ENCODE measurements at places on chromosomes 3 and 15.

DNA sequence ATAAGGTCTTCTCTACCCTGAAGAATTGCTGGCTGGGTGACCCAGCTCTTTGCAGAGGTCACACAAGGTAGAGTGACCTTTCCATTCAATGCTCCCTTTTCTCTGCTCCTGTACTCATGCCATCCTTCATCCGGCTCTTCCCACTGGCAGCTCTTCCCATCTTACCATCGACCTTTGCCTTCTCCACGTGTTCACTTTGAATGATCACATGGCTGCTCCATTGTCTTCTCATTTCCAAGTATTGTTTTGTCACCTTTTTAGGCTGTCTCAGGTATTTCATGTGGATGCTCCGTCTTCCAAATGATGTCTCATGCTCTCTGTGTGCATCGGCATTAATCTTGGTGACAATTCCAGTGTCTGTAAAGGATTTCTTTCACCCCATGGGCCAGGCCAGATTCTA lies 76.6 kb upstream of the ONECUT1 start:
- no peak for DNase-seq

DNA sequence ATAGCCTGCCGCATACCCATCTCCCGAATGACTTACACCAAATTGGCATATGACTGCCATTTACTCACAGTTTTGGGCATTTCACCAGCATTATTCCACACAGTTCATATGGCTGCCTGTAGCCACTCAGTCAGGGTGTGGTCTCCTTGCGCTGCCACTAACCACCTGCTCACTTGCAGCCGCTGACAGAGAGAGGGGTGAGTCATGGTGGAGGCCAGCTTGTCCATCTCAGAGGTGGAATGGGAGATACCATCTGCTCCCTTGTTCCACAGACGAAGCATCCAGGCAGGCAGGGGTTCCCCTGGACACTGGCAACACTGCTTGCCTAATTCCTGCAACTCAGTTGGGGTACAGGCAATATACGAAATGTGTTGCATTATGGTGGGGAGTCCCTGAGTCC lies 15.6 kb downstream of the CCRL2 start:
- DNase-seq: no peak

DNA sequence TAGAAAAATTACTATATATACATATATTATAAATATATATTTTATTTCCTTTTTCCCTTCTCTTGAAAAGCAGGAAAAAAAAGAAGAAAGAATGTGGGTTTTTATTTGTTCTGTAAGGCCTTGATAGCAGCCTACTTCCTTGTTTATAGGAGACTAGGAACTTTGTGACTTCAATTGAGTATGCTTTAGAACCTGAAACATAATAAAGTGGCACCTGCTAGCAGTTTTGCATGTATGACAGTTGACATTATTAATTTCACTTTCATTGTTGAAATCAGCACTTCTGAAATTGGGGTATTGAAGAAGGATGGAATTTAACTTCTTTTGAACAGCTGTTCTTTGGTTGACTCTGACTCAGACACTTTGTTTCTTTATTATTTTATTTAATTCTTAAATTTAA lies 56.9 kb downstream of the GLCE start:
- DNase-seq: no peak

- DNase-seq: no peak
These were observed 16.1 kb downstream of the DNAJA4 start for GRCh38 chr15:78280319-78281072.

- no peak for DNase-seq
These were observed 70.0 kb upstream of the SKOR1 start for GRCh38 chr15:67755264-67755663.

DNA sequence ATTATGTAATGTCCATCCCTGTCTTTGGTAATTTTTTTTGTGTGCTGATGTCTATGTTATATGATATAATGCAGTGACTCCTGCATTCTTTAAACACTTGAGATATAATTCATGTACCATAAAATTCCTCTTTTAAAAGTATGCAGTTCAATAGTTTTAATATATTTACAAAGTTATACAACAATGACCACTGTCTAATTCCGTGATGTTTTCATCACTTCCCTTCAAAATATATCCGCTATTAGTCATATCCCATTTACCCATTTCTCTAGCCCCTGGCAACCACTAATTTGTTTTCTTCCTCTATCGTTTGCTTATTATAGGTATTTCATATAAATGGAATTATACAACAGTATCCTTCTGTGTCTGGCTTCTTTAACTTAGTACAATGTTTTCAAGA lies 64.9 kb upstream of the SUCLG2 start:
- DNase-seq: no peak

GRCh38 chr3:77247061-77247460 lies 207.2 kb downstream of the ROBO2 start:
- no peak for DNase-seq

DNA sequence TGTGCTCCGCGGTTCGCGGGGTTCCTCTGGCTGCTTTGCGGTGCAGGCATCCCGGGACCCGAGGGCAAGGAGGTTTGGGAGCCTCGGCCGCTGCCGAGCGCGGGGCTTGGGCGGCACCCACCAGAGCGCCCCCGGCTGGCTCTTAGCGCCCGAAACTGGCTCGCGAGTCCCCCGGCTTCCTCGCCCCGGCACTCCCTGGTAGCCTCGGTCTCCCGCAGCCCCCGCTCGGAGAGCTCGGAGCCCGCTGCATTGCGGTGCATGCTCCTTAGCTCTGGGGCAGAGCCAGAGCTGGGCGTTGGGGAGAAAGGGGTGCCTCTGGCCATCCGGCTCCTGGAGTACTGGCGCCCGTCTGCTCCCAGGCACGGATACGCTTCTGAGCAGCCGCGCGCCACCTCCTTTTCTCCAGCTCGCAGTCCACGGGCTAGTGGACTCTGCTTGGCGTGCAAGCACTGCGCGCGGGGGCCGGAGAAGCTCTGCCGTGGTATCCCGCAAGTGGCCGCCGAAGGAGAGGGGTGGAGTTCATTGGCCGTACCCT lies 753 bp downstream of the EPHB1 start:
- DNase-seq: no peak

GRCh38 chr3:165339753-165340152 lies 143.6 kb upstream of the SLITRK3 start:
- DNase-seq: no peak

GRCh38 chr15:52060501-52060900 lies 41.5 kb downstream of the MAPK6 start:
- DNase-seq: no peak

DNA sequence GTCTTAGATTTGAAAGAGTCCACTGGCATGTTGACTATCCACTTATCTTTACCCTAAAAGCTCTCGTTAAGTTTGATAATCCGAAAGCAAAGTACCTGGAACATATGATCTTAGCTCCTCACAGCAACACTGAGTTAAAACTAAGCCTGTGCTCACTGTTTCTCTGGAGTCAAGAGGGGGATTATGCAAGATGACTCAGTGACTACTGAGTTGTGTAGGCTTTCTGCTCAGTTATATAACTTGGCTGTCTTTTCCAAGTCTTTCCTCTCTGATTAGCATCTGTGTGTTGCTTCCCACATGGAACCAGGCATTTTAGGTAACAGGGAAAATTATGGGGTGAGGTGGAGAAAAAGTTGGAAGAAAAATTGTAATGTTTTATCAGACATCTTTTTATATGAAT lies 31.2 kb upstream of the MYO5C start:
- DNase-seq: no peak

DNA sequence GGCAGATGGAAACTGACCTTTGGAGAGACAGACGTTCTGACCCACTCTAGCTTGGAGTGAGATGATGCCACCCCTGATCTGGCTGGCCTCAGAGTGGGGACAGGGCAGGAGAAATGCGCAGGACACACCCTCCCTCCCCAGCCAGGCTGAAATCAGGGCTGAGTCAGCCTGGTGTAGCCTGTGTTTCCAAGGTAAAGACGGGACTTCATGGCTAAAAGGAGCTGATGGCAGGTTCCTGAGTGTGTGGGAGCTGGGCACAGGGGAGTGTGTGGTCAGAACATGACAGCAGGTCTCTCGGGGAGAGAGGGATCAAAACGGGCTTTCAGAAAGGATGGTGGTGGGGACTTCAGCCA lies 14.6 kb upstream of the POLG start:
- no peak for DNase-seq

DNA sequence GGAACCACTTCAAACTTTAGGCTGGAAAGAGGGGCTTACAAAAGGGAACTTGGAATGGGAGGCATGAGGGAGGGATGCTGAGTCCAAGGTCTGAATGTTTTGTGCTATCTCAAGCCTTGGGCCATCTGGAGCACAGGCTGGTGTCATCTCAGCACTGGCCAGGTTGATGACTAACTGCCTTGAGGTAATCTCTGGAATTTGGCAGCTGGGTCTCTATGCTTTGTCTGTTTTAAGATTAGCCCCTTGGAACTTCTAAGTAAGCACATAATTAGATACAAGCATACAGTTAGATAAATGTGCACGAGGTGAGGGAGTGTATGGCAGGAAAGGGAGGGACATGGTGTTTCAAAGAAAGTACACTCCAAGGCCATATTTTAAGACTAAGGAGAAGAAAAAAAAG lies 252.4 kb upstream of the CCDC54 start:
- DNase-seq: no peak

GRCh38 chr15:30063835-30064546 lies 18.8 kb upstream of the GOLGA8J start:
- DNase-seq: no peak

DNA sequence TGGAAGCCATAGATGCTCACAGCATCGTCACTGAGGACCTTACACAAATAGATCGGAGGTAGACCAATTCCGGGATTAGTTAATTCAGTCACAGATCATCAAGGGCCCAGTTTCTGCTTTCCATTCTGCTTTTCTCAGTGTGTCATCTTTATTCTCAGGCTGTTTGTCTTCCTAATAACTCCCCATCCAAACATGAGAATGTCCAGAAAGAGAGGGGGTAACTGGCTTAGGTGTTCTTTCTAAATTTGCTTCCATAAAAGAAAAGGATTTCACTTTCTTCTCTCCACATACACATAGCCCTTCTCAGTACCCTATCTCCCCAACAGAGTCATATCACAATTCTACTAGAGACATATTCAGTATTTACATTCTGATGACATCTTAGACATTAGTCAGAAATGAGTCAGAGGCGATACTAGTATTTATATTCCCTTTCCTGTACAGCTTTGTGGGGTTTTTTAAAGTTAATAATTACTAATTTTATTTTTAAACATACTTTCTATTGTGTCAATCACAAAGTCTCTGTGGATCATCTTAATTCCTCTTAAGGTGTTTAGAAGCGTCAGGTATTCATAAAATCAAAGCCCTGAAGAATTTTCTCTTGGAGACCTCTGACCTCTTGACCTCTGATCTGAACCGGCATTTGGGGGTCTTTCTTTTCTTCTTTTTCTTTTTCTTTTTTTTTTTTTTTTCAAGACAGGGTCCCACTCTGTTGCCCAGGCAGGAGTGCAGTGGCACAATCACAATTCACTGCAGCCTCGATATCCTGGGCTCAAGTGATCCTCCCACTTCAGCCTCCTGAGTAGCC lies 24.3 kb upstream of the IL12A start:
- DNase-seq: no peak

GRCh38 chr15:25804451-25804850 lies 58.7 kb downstream of the ATP10A start:
- DNase-seq: no peak

GRCh38 chr3:186705882-186706780 lies 11.0 kb upstream of the KNG1 start:
- DNase-seq: no peak

DNA sequence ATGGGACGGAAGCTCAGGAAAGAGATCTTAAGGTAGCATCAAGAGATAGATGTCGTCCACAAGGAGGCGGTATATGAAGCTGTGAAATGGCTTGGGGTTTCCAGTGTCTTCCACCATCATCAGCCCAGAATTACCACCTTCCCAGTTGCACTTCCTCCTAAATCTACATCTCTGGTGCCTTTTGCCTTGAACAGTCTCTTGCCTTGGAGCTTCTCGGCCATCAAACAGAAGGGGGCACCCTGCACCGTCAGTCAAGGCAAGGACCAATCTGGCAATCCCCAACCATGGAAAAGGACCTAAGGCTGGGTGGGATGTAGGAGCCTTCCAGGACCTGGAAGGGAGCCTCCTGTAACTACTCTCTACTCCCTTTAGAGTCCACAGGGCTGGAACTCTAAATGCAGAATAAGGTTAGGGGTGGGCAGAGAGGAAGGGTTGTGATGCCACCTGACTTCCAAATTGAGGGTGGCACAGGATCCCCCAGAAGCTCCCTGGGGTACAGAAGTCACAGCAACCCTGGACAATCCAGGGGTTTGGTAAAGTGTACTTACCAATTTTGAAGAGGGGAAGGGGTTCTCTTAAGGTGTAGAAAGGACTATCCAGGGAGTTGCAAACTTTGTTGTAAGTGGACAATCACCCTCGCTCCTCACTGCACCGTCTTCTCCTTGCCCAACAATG lies 1.0 kb upstream of the RYR3 start:
- no peak for DNase-seq

DNA sequence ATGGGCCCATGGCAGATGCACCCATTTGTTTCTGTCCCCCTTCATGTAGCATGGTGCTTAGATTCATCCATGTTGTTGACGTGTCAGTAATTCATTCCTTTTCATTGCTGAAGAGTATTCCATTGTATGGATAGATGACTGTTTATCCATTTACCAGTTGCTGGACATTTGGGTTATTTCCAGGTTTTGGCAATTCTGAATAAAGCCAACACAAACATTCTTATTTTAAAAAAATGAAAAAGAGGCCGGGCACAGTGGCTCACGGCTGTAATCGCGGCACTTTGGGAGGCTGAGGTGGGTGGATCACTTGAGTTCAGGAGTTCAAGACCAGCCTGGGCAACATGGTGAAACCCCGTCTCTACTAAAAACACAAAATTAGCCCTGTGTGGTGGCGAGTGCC lies 18.7 kb upstream of the TATDN2 start:
- no peak for DNase-seq

- DNase-seq: no peak
These were observed 12.3 kb upstream of the PHLDB2 start for GRCh38 chr3:111846717-111847116.

DNA sequence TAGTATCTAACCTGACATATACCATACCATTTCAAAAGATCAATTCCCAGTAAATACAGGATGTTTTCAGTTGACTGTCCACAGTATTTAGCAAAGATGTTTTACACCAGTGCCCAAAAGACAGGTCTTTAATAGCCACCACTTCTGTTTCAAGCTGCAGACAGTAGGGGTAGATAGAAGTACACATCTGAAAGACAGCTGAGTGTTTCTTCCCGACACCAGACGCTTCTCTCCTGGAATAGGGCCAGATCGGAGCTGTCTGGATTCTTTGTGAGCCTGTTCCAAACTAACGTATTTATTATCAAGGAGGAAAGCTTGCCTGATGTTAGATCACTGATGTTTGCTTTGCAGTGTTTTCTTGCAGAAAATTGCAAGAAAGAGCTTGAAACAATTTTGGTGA lies 136.1 kb upstream of the RBMS3 start:
- DNase-seq: no peak

DNA sequence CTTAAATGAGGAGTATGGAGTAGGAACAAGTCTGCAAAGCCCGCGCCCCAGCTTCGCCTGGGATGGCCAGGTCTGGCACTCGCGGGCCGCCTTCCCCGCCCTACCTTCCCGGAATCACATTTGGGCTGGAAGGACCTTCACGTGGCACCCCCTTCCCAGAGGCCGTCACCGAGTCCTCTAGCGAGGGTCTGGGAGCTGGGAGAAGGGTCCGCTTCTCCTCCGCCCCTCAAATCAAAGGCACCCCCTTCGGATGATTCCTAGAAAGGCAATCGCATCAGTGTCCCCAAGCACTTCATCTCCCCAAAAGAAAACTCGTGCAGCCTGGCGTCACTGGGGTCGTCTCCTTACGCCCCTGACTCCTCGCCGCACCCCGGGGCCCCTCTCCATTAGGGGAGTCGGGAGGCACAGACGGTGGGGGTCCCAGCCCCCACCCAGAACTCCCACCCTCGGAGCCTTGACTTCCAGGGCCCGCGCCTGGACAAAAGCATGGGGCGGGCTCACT lies 380 bp downstream of the MYLK start:
- no peak for DNase-seq
